ENCODE measurements at places on chromosomes 12 and 14. TPM values are rescaled to one million over a fixed set of nuclear protein-coding genes. Genes with fewer than 3 reads are reported as not detected.

The NOS1 gene
- total RNA-seq: not detected

The SCARB1 gene
- total RNA-seq: 48.2 TPM

The MGST1 gene
- 415 TPM for total RNA-seq

The ACRBP gene
- total RNA-seq: 0.30 TPM

The SLC35F4 gene
- total RNA-seq: not detected

The STXBP6 gene
- total RNA-seq: not detected

- DNase-seq: no peak
- H3K4me1 ChIP-seq: peaks cover 49% of the 10 kb centered on the region
- H3K4me3 ChIP-seq: no peak overlapping the region
- H3K36me3 ChIP-seq: no peaks in the 10 kb centered on the region
Measured at GRCh38 chr14:69620211-69620611, 8.8 kb downstream of the SUSD6 start.

DNA sequence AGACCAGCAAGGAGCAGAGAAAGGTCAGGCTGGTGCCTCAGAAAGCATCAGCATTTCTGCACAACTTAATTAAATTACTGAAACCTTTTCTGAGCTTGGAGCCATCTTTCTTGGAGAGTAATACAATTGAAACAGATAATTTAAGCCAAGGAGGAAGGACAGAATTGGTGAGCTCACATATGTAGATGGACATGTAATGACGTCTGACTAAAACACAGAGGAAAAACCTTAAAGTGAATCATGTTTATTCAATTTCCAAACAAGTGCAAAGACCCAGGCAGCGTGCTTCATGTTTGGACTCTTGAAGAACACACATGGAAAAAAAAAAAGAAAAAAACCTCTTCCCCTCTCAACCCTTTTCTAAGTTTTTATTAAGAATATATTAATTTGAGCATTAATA, 19.0 kb downstream of the SUSD6 start:
- no peaks in the 10 kb centered on the region for H3K27me3 ChIP-seq
- peaks cover 32% of the 10 kb centered on the region for H3K36me3 ChIP-seq
- H3K4me3 ChIP-seq: no peak overlapping the region
- H3K4me1 ChIP-seq: peaks cover 34% of the 10 kb centered on the region
- DNase-seq: no peak

- no peak overlapping the region for H3K4me3 ChIP-seq
- DNase-seq: peak; percentile 69
- H3K27me3 ChIP-seq: no peaks in the 10 kb centered on the region
Measured at GRCh38 chr12:121499929-121500793, 80.7 kb downstream of the KDM2B start.

DNA sequence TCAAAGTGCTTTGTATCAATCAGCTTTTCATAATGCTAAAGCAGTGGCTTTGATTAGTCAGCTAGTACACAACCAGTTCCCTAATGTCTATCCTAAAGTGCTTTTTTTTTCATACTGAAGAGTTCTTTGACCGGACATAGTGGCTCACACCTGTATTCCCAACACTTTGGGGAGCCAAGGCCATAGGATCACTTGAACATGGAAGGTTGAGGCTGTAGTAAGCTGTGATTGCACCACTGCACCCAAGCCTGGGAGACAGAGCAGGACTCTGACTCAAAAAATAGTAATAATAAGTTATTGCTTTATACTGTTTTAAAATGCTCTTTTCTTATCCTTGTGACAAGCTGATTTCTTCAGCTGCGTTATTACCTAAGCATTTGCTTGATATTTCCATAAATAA, 154.6 kb upstream of the AEBP2 start:
- DNase-seq: no peak
- H3K36me3 ChIP-seq: peaks cover 48% of the 10 kb centered on the region
- H3K4me3 ChIP-seq: no peak overlapping the region
- H3K27ac ChIP-seq: no peak overlapping the region

GRCh38 chr14:91935586-91935985, 11.9 kb downstream of the FBLN5 start:
- no peaks in the 10 kb centered on the region for H3K27me3 ChIP-seq
- H3K4me3 ChIP-seq: no peak overlapping the region
- no peak for DNase-seq
- H3K36me3 ChIP-seq: no peaks in the 10 kb centered on the region

DNA sequence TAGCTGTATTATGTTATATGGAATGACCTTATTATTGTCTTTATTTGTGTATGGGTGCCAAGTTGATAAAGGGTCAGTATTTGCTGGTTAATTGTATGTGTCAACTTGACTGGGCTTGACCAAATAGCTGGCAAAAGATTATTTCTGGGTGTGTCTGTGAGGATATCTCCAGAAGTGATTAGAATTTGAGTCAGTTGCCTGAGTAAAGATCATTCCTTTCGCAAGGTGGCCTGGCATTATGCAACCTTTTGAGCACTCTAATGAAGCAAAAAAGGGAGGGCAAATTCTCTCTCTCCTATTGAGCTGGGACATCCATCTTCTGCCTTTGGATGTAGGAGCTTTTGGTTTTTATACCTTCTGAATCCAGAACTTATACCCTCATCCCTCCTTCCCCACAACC, 82.2 kb downstream of the ATXN7L3B start:
- H3K4me1 ChIP-seq: peaks cover 7% of the 10 kb centered on the region
- H3K27me3 ChIP-seq: no peaks in the 10 kb centered on the region
- no peak overlapping the region for H3K27ac ChIP-seq
- no peaks in the 10 kb centered on the region for H3K36me3 ChIP-seq

GRCh38 chr12:31594681-31595080, 3.7 kb upstream of the DENND5B start:
- no peak overlapping the region for H3K27ac ChIP-seq
- H3K36me3 ChIP-seq: no peaks in the 10 kb centered on the region
- H3K4me3 ChIP-seq: no peak overlapping the region

DNA sequence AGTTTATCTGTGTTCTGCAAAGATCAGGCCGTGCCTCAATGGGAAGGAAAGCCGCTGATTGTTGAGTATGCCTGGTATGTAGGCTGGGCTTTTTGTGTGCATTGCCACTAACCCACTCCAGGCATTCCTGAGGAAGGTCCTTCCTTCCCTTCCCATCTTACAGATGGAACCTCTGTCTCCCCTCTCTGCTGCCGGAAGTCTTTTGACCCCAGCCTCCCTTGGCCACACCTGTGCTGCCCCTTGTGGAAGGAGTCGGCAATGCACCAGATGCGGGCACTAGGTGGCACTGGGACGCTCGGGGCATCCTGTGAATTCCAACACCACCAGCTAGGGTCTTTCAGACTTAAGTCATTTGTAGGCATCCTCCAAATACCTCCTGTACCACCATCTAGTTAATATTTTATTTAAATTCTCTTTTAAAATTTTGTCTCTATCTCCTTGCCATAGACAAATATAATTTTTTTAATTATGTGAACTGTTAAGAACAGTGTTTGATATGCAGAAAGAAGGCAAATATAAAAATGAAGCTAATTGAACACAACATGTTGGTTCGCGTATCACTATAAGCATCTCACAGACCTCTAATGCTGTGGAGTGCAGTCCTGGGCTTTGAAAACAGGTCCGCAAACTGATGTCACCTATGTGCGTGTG, 99.6 kb downstream of the RIN3 start:
- H3K36me3 ChIP-seq: no peaks in the 10 kb centered on the region
- no peak overlapping the region for H3K4me3 ChIP-seq
- H3K27ac ChIP-seq: no peak overlapping the region
- peak; percentile 49 for DNase-seq
- H3K4me1 ChIP-seq: peaks cover 28% of the 10 kb centered on the region

- peaks cover 6% of the 10 kb centered on the region for H3K4me1 ChIP-seq
- no peak overlapping the region for H3K4me3 ChIP-seq
- H3K36me3 ChIP-seq: no peaks in the 10 kb centered on the region
- peaks cover 10% of the 10 kb centered on the region for H3K27me3 ChIP-seq
- H3K27ac ChIP-seq: no peak overlapping the region
Measured at GRCh38 chr14:57963071-57963470, 97.2 kb upstream of the SLC35F4 start.

- H3K4me3 ChIP-seq: no peak overlapping the region
- DNase-seq: peak; percentile 11
- no peaks in the 10 kb centered on the region for H3K4me1 ChIP-seq
- H3K36me3 ChIP-seq: no peaks in the 10 kb centered on the region
- no peak overlapping the region for H3K27ac ChIP-seq
Measured at GRCh38 chr12:44088647-44089046, 252.8 kb downstream of the TMEM117 start.

DNA sequence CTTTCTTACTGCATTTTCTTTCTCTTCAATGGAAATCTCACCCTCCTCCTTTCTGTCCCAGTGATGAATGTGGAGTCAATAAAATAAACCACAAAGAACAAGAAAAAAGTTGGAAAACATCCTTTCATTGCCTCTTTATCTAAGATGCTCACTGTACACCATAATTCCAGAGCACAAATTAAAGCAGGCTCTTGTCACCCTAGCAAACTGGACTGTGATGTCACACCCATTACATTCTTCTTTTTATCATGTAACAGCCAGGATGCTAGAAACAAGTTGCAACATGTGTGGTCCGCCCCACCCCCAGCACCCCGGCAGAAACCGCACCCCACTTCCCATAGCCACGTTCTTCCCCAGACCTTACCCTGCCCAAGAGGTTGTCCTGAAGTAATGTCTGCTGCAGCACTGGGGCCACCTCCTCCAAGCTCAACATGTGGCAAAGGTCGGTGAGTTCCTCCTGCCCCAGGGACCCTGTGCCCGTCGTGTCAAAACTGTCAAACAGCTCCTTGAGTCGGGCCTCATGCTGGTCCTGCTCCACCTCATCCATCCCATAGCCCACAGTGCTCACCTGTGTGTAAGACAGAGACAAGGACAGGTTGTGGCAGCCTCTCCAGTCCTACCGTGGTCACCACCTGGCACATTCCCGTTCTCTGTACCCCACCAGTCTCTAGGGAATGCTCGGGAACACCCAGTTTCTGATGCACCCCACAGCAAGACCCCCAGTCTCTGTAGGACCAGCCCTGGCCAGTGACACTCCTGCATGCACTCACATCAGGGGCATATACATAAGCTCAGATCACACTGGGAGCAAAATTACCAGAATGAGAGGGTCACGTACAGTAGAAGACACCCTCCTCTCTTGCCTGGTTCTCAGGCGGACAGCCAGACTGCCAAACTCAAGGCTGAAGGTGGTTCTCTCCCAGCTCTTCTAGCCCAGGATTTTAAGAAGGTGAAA, 9.2 kb downstream of the NIN start:
- no peaks in the 10 kb centered on the region for H3K27me3 ChIP-seq
- no peak overlapping the region for H3K4me3 ChIP-seq
- no peaks in the 10 kb centered on the region for H3K36me3 ChIP-seq
- no peak for DNase-seq
- peaks cover 21% of the 10 kb centered on the region for H3K4me1 ChIP-seq
- peak overlapping the region; percentile 32 for H3K27ac ChIP-seq

GRCh38 chr12:116677202-116677661, 60.6 kb downstream of the SPRING1 start:
- peaks cover 21% of the 10 kb centered on the region for H3K27me3 ChIP-seq
- DNase-seq: no peak
- no peak overlapping the region for H3K4me3 ChIP-seq
- H3K4me1 ChIP-seq: peaks cover 8% of the 10 kb centered on the region

DNA sequence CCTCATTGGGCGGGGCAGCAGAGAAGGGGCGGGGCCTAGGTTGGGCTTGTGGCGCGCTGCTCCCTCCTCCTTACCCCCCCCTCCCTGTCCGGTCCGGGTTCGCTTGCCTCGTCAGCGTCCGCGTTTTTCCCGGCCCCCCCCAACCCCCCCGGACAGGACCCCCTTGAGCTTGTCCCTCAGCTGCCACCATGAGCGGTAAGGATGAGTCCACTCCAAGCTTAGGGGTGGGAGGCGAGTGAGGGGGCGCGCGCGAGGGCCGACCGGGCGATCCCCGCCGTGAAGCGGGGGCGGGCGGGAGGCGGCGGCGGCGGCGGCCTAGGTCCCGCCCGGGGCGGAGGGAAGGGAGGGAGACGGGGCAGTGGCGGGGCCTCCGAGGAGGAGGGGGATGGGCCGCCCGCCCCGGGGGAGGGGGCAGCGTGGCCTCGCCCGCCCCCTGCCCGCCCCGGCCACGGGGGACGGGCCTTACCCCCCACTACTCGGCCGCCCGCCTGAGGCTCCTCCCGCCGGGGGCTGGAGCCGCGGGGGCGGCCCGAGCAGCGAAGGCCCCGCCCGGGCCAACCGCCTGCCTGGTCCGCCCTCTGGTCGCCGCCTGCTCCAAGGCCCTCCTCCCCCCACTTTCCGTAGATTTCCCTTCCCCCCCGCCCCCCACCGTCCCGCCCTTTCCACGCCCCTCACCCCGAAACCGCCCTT, at the start of gene SP1:
Gene SP1, plus strand, starts transcription at position 73 of the 690 bp plus-strand sequence. Its CDS starts 116 bp downstream, at position 189.
- H3K27me3 ChIP-seq: no peaks in the 10 kb centered on the region
- no peak within 1 kb of the TSS for H3K4me3 ChIP-seq
- DNase-seq: peak; percentile 91
- peaks cover 35% of the 10 kb centered on the region for H3K36me3 ChIP-seq
- H3K27ac ChIP-seq: no peak within 1 kb of the TSS

DNA sequence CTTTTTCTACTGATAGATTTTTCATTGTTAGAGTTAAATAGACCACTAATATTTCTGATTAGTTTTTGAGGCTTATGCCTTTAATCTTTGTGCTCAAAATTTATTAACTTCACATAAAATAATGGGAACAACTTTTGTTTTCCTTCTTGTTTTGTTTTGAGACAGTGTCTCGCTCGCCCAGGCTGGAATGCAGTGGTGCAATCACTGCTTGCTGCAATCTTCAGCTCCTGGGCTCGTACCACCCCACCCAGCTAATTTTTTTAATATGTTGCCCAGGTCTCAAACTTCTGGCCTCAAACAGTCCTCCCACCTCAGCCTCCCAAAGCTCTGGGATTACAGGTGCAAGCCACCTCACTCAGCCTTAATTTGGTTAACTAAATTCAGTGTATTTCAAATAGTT, 16.8 kb downstream of the SCFD1 start:
- H3K4me3 ChIP-seq: no peak overlapping the region
- no peaks in the 10 kb centered on the region for H3K27me3 ChIP-seq
- peaks cover 10% of the 10 kb centered on the region for H3K4me1 ChIP-seq
- peak overlapping the region; percentile 25 for H3K27ac ChIP-seq

DNA sequence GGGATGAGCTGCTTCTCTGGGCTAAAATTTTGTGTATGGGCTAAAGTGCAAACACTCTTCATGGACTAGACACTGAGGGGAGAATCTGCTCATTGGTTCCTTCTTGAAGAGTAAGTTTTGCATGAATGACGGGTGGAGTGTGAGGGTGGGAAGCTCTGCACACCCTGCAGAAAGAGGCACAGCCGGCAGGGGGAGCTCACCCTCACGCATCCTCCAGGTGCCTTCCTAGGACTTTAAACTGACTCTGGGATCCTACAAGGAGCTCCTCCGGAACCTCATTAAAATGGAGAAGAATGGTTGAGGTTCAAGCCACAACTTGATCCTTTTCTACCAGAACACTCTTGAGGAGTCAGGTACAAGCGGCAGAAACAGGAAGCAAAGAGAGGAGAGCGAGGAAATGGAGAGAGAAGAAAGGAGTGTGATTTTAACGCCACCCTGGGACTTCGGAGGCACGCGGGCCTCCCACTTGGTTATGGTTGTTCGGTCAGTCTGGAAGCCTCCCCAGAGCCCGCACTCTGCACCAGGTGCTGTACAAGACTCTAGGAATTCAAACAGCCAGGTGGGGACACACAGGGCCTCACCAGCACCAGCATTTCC, 87.5 kb downstream of the SETD3 start:
- H3K27me3 ChIP-seq: no peaks in the 10 kb centered on the region
- H3K27ac ChIP-seq: no peak overlapping the region
- DNase-seq: peak; percentile 54
- peaks cover 30% of the 10 kb centered on the region for H3K36me3 ChIP-seq
- H3K4me3 ChIP-seq: no peak overlapping the region

- DNase-seq: no peak
- H3K27me3 ChIP-seq: no peaks in the 10 kb centered on the region
- H3K27ac ChIP-seq: no peak overlapping the region
- H3K4me1 ChIP-seq: peaks cover 29% of the 10 kb centered on the region
Measured at GRCh38 chr12:52258335-52258901, 16.0 kb upstream of the KRT86 start.
